ENCODE measurements at places on chromosomes 16 and 17. TPM values are rescaled to one million over a fixed set of nuclear protein-coding genes. Genes with fewer than 3 reads are reported as not detected.

DNA sequence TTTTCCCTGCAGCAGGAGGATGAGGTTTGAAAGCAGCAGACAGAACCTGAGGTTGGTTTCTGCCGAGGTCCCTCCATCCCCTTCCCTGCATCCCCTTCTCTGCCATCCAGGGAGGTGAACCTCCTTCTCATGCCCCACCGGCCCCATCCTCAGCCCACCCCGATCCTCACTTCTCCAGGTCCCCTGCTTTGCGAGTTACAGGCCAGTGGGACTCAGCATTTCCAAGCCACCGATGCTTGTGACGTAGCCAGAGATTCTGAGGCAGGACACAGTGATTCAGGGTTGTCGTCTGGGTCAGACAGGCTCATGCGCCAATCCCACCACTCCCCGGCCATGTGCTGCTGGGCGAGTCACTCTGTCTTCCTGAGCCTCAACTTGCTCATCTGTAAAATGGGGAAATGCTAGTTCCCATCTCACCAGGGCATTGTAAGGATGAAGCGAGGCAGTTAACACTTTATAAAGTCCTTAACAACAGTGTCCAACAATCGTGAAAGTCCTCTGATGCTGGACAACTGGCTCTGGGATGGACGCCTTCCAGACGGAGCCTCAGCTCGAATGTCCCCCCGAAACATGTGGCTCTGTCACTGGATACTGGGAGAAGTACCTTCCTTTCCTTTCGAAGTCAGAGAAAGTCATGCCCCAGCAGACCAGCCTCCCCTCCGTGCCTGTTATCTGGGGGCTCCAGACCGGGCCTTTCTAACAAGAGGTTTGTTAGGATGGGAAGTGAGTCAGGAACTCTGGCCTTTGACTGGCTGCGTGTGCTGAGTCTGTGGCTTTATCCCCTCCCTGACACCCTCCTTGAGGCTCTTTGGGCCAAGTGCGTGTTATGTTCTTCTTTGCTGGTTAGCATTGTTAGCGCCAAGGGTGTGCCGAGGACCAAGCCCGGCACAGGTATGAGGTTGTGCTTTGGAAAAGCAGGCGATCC lies 21.9 kb downstream of the SEC14L5 start:
- H3K4me3 ChIP-seq, result no peak overlapping the region
- no peaks in the 10 kb centered on the region for H3K27me3 ChIP-seq
- H3K27ac ChIP-seq, result no peak overlapping the region
- DNase-seq, result no peak

DNA sequence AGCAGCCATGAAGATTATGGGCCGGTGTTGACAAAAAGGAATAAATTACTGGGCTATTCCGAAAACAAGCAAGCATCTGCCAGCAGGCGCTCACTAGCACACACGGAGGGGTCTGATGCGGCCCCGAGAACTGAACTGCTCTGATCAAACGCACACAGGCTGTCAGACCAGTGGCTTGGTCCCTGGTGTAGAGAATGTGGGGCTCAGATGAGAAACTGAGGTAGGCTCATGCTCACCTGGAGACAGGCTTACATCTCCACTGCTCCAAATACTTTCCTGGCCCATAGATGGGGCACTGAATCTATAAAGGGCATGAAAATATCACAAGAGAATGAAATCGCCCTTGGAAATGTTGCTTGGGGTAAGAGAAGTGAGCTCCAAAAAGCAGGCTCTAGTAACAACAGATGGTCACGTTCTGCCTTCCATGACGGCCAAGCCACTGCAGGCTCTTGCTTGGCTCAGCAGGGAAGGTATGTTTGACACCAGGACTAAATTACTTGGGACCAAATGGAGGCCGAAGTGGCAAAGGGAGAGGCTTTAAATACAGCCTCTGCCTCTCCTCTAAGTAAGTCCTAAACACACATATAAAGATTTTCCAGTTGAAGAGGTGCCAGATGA lies 5.4 kb downstream of the ABR start:
- H3K27ac ChIP-seq, result peak overlapping the region; percentile 1
- no peak overlapping the region for H3K4me3 ChIP-seq
- DNase-seq, result no peak
- peaks cover 57% of the 10 kb centered on the region for H3K4me1 ChIP-seq
- no peaks in the 10 kb centered on the region for H3K36me3 ChIP-seq
- no peaks in the 10 kb centered on the region for H3K27me3 ChIP-seq

GRCh38 chr16:68948230-68948910 lies 105.0 kb downstream of the TANGO6 start:
- DNase-seq, result no peak
- H3K4me1 ChIP-seq, result no peaks in the 10 kb centered on the region
- no peak overlapping the region for H3K27ac ChIP-seq
- H3K27me3 ChIP-seq, result no peaks in the 10 kb centered on the region
- H3K4me3 ChIP-seq, result no peak overlapping the region

GRCh38 chr17:32015245-32016013 lies 8.2 kb downstream of the LRRC37B start:
- H3K27me3 ChIP-seq, result no peaks in the 10 kb centered on the region
- no peak for DNase-seq

- no peak for DNase-seq
- no peak overlapping the region for H3K4me3 ChIP-seq
- peaks cover 46% of the 10 kb centered on the region for H3K4me1 ChIP-seq
- peak overlapping the region; percentile 68 for H3K27ac ChIP-seq
- H3K36me3 ChIP-seq, result no peaks in the 10 kb centered on the region
These were observed 29.4 kb downstream of the ZNF423 start for GRCh38 chr16:49826515-49826914.

GRCh38 chr17:55417411-55418268 lies 4.0 kb downstream of the MMD start:
- DNase-seq, result no peak
- no peak overlapping the region for H3K4me3 ChIP-seq
- peak overlapping the region; percentile 8 for H3K27ac ChIP-seq
- H3K4me1 ChIP-seq, result peaks cover 63% of the 10 kb centered on the region

GRCh38 chr17:14776791-14777190 lies 475.9 kb downstream of the HS3ST3B1 start:
- no peak overlapping the region for H3K27ac ChIP-seq
- H3K36me3 ChIP-seq, result no peaks in the 10 kb centered on the region
- peak; percentile 75 for DNase-seq
- no peaks in the 10 kb centered on the region for H3K4me1 ChIP-seq
- H3K4me3 ChIP-seq, result no peak overlapping the region

DNA sequence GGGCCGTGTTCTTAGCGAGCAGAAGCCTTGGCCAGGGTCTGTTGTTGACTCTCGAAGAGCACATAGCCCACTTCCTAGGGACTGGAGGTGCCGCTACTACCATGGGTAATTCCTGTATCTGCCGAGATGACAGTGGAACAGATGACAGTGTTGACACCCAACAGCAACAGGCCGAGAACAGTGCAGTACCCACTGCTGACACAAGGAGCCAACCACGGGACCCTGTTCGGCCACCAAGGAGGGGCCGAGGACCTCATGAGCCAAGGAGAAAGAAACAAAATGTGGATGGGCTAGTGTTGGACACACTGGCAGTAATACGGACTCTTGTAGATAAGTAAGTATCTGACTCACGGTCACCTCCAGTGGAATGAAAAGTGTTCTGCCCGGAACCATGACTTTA lies 18.5 kb downstream of the RSPRY1 start:
- no peak overlapping the region for H3K27ac ChIP-seq
- no peaks in the 10 kb centered on the region for H3K27me3 ChIP-seq
- H3K36me3 ChIP-seq, result peaks cover 50% of the 10 kb centered on the region
- no peak for DNase-seq

DNA sequence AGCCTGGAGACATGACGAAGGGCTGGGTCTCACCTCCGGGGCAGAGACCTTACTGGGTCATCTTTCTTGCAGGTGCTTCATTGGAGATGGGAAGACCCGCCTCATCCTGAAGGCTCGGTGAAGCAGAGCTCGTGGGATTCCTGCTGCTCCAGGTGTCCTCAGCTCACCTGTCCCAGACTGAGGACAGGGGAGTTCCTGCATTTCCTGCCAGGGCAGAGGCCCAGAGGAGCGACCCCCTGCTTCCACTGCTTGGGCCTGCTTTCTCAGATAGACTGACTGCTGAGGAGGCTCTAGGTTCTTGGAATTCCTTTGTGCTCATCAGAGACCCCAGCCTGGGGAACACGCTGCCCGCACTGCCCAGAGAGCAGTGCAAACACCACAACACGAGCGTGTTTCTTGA lies 11.6 kb downstream of the AQP8 start:
- H3K27me3 ChIP-seq, result no peaks in the 10 kb centered on the region
- no peaks in the 10 kb centered on the region for H3K4me1 ChIP-seq
- no peak overlapping the region for H3K4me3 ChIP-seq

- no peaks in the 10 kb centered on the region for H3K36me3 ChIP-seq
- H3K4me1 ChIP-seq, result peaks cover 66% of the 10 kb centered on the region
- H3K27ac ChIP-seq, result no peak overlapping the region
- no peak for DNase-seq
These were observed 857 bp downstream of the TMC8 start for GRCh38 chr17:78131172-78132083.

DNA sequence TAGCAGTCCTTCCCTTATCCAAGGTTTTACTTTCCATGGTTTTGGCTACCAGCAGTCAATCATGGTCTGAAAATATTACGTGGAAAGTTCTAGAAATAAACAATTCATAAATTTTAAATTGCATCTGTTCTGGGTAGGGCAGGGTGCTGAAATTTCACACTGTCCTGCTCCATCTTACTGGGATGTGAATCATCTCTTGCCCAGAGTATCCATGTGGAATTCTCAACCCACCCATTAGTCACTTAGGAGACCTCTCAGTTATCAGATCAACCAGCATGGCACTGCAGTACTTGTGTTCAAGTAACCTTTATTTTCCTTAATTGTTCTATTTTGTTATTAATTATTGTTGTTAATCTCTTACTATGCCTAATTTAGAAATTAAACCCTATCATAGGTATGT lies 202.8 kb upstream of the CPHXL start:
- DNase-seq, result no peak
- no peaks in the 10 kb centered on the region for H3K36me3 ChIP-seq
- no peak overlapping the region for H3K27ac ChIP-seq
- H3K4me1 ChIP-seq, result no peaks in the 10 kb centered on the region
- no peaks in the 10 kb centered on the region for H3K27me3 ChIP-seq

GRCh38 chr17:57999496-58000017 lies 7.5 kb downstream of the SRSF1 start:
- H3K27ac ChIP-seq, result peak overlapping the region; percentile 21
- peaks cover 33% of the 10 kb centered on the region for H3K4me1 ChIP-seq
- no peak overlapping the region for H3K4me3 ChIP-seq
- no peaks in the 10 kb centered on the region for H3K27me3 ChIP-seq
- peaks cover 33% of the 10 kb centered on the region for H3K36me3 ChIP-seq
- no peak for DNase-seq

- peak overlapping the region; percentile 95 for H3K27ac ChIP-seq
- H3K4me1 ChIP-seq, result peaks cover 26% of the 10 kb centered on the region
- no peak for DNase-seq
- H3K27me3 ChIP-seq, result no peaks in the 10 kb centered on the region
- H3K36me3 ChIP-seq, result peaks cover 36% of the 10 kb centered on the region
These were observed 12.4 kb downstream of the RNF40 start for GRCh38 chr16:30774367-30775130.

DNA sequence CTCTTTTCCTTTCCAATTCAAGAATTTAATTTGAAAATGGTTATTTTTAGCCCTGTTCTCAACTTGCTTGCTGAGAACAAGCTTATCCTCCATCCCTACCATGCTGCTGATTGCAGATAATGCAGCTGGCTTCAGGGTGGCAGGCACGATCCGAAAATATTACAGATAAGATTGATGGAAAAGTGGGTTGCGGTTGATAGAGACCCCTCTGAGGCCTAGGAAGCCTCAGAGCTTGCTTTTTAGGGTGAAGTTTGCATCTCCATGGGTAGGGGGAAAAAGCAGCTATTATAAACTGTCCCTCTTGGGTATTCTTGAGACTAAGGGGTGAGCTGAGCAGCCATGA lies 116.5 kb upstream of the GOT2 start:
- no peak overlapping the region for H3K4me3 ChIP-seq
- no peaks in the 10 kb centered on the region for H3K27me3 ChIP-seq
- H3K36me3 ChIP-seq, result no peaks in the 10 kb centered on the region
- DNase-seq, result no peak
- no peak overlapping the region for H3K27ac ChIP-seq

- peaks cover 55% of the 10 kb centered on the region for H3K4me1 ChIP-seq
- H3K4me3 ChIP-seq, result no peak overlapping the region
- H3K27ac ChIP-seq, result no peak overlapping the region
- peaks cover 4% of the 10 kb centered on the region for H3K27me3 ChIP-seq
- H3K36me3 ChIP-seq, result no peaks in the 10 kb centered on the region
- DNase-seq, result no peak
These were observed 2.8 kb downstream of the RBFOX3 start for GRCh38 chr17:79607940-79608623.

GRCh38 chr16:88732172-88732960 lies 26.1 kb downstream of the CTU2 start:
- H3K4me1 ChIP-seq, result peaks cover 5% of the 10 kb centered on the region
- H3K4me3 ChIP-seq, result no peak overlapping the region
- H3K27me3 ChIP-seq, result no peaks in the 10 kb centered on the region
- peaks cover 69% of the 10 kb centered on the region for H3K36me3 ChIP-seq
- H3K27ac ChIP-seq, result no peak overlapping the region

DNA sequence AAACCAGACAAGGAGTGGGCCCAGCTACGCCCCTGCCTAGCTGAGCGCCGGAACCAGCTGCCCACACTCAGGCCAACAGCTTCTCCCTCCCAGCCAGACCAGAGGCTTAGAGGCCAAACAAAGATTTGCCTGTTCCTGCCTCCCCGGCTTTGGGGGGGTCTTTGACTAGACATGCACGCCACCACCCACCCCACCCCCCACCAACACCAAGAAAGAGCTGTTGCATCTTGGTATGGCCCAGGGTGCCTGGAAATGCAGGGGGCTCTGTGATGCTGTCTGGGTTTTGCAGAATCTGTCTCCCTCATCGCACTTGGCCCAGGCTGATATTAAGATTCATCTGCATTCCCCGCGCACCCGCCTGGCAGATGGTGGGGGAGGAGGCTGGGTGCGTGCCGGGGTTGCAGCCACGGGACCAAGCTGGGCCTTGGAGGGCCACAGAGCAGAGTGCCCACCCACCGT lies 1.3 kb upstream of the NXPH3 start:
- H3K4me1 ChIP-seq, result peaks cover 67% of the 10 kb centered on the region
- H3K36me3 ChIP-seq, result no peaks in the 10 kb centered on the region
- DNase-seq, result no peak
- no peak overlapping the region for H3K4me3 ChIP-seq

- no peaks in the 10 kb centered on the region for H3K36me3 ChIP-seq
- no peak overlapping the region for H3K4me3 ChIP-seq
- peaks cover 45% of the 10 kb centered on the region for H3K27me3 ChIP-seq
- DNase-seq, result no peak
- no peak overlapping the region for H3K27ac ChIP-seq
These were observed 240.5 kb downstream of the GSG1L start for GRCh38 chr16:27822996-27823395.

- peaks cover 16% of the 10 kb centered on the region for H3K36me3 ChIP-seq
- peaks cover 28% of the 10 kb centered on the region for H3K4me1 ChIP-seq
- DNase-seq, result no peak
- H3K4me3 ChIP-seq, result no peak overlapping the region
- no peaks in the 10 kb centered on the region for H3K27me3 ChIP-seq
These were observed 10.3 kb downstream of the C16orf86 start for GRCh38 chr16:67676939-67677338.

- no peak for DNase-seq
- no peaks in the 10 kb centered on the region for H3K4me1 ChIP-seq
- no peak overlapping the region for H3K4me3 ChIP-seq
- no peak overlapping the region for H3K27ac ChIP-seq
- no peaks in the 10 kb centered on the region for H3K27me3 ChIP-seq
These were observed 63.6 kb downstream of the TNFRSF13B start for GRCh38 chr17:16908273-16908672.

Gene USP6
- not detected for total RNA-seq

Gene MAPK7
- total RNA-seq, result 31.1 TPM

Gene SCPEP1
- 61.0 TPM for total RNA-seq

Gene PEX12
- total RNA-seq, result 4.9 TPM

Gene ABCA6
- 85.1 TPM for total RNA-seq

Gene AATK
- 17.1 TPM for total RNA-seq

Gene KIF18B
- not detected for total RNA-seq

Gene KRTAP1-1
- total RNA-seq, result not detected
